Anterior cingulate cortex (tissue), 58 donors: ENCODE measurements at places on chromosomes 11 and 22.

- no peak for DNase-seq
These were observed 3.4 kb downstream of the USP2 start for GRCh38 chr11:119377961-119378667.

GRCh38 chr11:104830080-104830479 lies 68.2 kb downstream of the CASP12 start:
- DNase-seq = no peak

DNA sequence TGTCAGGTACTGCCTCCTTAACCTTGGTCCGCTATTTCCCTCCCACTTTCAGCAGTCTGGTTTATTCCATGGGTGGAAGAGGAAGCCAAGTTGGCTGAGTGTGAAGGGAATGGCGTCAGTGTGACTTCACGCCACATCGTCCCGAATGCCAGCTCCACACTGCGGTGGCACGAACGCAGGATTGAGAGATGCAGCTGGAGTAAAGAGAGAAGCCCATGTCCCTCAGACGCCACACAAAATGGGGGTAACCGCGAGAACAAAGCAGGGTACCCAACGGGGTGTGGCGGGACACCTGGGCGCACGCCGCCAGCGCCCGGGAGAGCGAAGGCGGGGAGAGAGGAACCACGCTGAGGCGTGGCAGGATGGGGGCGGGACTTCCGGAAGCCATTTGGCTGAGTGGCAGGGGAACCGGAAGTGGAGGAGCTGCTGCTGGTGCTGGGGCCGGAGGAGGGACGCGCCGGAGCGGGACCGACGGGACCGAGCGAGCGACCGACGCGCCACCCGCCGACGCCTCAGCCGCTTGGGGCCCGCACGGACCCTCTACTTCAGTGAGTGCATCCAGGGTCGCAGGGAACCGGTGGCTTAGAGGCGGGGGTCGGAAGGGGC lies at the start of gene PAFAH1B2:
PAFAH1B2 (plus strand) TSS at position 417 of the 606 bp plus-strand sequence. CDS start 8,161 bp downstream, outside the sequence.
- peak; percentile 76 for DNase-seq

DNA sequence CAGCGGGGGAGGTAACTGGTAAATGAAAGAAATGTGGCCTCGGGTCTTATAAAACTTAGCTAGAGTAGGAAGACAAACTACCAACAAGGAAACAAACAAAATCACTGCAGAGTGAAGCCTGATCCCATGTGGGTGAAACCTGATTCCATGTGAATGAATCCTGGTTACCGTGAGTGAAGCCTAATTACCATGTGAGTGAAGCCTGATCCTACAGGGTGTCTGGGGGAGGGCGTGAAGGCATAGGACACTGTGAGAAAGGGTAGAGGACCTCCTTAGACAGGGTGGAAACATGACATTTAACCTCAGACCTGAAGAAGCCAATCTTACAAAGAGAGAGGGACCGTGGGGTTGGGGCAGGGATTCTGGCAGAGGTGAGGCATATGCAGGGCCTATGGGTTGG lies 106.2 kb upstream of the USP47 start:
- DNase-seq = no peak

DNA sequence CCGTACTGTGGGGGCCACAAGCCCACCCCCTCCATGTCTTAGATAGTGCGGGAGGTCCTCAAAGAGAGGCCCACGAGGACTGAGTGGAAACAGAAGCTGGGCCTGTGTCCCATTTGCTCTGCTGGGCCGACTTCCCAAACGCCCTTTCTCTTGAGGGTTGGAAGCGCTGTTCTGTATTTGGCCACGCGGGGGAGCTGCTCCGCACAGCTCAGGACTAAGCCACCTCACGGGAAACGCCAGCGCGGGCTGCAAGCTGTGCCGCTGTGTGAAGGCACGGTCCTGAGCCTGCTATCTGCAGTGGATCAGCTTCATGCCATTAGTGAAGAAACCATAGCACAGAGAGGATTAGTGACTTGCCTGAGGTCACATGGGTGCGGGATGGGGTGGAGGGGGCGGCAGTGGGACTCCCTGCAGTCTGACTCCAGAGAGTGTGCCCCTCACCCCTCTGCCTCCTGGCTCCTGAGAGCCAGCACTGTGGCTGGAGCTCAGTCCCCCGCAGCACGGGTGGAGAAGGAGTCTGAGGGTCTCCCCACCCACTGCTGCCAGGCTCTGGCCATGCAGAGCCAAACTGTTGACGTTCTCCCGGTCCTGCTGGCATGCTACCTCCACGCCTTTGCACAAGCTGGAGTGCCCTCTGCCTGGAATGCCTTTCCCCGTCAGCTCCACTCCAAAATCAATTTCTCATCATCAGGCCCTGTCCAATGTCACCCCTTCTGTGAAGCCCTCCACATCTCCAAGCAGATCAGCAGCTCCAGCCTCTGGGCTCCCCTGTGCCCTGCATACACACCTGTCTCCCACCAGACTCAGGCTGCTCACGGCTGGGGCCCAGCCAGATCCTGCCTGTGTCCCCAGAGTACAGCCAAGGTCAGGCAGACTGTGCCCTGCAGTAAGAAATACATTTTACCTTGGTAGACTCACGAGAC lies 51.5 kb upstream of the LRRC32 start:
- peak; percentile 73 for DNase-seq

GRCh38 chr11:12871788-12872321 lies 137.3 kb upstream of the RASSF10 start:
- DNase-seq = no peak

DNA sequence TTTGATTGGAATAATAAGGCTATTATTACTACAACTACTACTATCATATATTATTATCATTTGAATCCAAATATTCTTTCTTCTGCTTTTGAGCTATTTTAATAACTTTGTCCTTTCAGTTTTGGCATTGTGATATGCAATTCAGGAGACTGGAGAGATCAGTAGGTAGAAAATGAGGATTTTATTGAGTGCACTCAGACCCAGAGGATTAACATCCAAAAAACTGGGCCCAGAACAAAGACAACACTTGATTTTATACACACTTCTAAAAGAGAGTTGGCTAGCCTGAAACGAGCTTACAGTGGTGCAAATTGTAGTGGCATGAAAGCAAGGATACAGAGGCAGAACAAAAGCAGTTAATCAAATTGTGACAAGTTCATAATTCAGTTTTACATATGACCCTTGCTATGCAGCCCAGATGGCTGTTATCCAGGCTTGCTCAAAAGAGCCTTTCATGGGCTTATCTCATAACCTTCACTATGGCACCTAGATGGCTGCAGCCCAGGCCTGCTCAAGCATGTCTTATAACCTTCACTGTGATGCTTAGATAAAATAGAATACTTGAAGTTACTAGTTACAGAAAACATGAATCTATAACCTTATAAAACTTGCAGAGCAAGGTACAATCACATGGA lies 796.3 kb upstream of the RAG2 start:
- DNase-seq = no peak
